ENCODE measurements at places on chromosomes 11 and 22. TPM values are rescaled to one million over a fixed set of nuclear protein-coding genes. Genes with fewer than 3 reads are reported as not detected.

Gene GAL
- total RNA-seq = 0.13 TPM

Gene ELFN2
- total RNA-seq = 0.10 TPM

Gene EIF3D
- 275 TPM for total RNA-seq

Gene HPS4
- total RNA-seq = 22.7 TPM

Gene OR5B21
- not detected for total RNA-seq

Gene ISX
- total RNA-seq = not detected

Gene C11orf16
- total RNA-seq = not detected

Gene MS4A6E
- not detected for total RNA-seq

Gene WBP2NL
- total RNA-seq = 0.73 TPM

Gene TNKS1BP1
- 89.9 TPM for total RNA-seq

Gene C1QTNF4
- 0.17 TPM for total RNA-seq

Gene TSKU
- 23.1 TPM for total RNA-seq

Gene SCGB1A1
- not detected for total RNA-seq

Gene COMT
- 359 TPM for total RNA-seq

Gene LIF
- 46.1 TPM for total RNA-seq

Gene MUC2
- not detected for total RNA-seq

Gene ROBO4
- total RNA-seq = 1.2 TPM

Gene HBE1
- not detected for total RNA-seq

Measured in smooth muscle cell of the pulmonary artery (primary cell).